ENCODE measurements at places on chromosomes 4 and X.

DNA sequence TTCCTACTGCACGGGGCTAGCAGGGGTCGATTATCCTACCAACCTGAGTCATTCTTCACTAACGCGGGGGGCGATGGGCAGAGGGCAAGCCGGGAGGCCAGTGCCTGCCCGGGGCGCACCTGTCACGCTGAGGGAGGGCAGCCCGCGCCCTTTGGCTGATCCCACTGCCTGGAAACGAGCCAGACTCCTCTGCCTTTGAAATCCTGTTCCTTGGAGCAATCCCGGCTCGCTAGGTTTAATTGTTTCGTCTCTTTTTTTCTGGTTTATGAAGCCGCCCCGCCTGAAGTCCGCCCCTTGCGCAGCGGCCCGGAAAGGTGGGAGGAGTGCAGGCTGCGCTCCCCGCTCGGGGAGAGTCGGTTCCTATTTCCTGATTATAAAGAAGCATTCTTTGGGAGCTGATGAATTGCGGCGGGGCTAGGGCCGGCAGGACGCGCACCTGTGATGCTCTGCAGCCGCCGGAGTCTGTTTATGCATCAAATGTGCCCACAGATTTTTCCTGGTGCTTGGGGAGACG is 484.2 kb downstream of the BCOR start:
- no peak for DNase-seq

- DNase-seq: no peak
These were observed 12.2 kb upstream of the GJB1 start for GRCh38 chrX:71210816-71211215.

GRCh38 chr4:165378745-165379677 is at the start of gene CPE:
CPE (plus strand) TSS chr4:165379008; CDS start chr4:165379222, 214 bp downstream.
- peak; percentile 50 for DNase-seq

GRCh38 chr4:77183777-77184420 is 26.9 kb downstream of the CCNG2 start:
- DNase-seq: no peak

DNA sequence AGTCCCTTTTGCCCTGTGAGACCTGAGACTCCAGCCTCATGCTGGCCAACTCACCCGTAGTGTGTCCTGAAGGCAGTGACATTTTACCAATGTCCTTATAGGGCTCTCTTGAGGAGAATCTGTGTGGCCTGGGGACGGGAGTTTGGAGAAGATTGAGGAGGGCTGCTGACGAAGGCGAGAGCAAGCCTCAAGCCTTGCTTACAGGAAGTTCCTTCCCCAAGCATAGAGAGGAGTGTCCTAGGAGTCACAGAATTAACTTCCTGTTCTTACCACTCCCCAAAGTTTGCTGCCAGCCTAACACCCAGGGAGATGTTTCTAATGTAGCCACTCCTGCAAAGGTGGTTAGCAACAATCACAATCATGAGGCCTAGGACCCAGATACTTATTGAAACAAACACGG is at the start of gene NXF3:
Gene NXF3, minus strand, starts transcription at position 202 of the 400 bp plus-strand sequence. Its CDS starts 120 bp downstream, at position 82.
- DNase-seq: no peak

- peak; percentile 12 for DNase-seq
These were observed 26.8 kb upstream of the CLDN24 start for GRCh38 chr4:183348706-183349659.

DNA sequence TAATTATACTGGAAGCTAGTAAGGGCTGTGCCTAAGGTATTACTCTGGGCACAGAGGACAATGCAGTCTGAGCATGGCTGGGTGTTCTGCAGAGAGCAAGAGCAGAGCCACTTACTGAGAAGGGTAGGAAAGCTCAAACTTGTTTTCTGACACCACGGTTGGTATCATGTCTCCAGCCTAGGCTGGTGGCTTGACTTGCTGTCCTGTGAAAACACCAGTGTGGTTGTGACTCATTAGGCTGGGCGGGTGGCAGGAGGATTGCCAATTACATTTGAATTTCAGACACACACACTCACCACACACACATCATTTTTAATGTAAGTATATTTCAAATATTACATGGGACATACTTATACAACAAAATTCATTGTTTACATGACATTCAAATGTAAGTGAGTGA is 19.7 kb upstream of the MTM1 start:
- DNase-seq: no peak

DNA sequence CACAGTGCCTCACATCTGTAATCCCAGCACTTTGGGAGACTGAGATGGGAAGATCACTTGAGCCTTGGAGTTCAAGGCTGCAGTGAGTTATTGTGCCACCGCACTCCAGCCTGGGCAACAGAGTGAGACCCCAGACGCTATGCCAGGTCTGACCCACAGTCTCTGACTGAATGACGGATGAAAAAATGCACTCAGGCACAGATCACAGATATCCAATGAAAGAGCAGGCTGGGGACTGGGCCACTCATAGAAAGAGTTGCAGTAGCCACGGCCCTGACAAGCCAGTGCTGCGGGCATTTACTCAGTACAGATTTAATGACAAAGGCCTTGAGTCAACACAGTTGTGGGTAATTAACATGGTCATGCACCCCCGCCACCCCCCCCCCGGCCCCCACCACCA is 22.7 kb downstream of the NUDT6 start:
- no peak for DNase-seq
